Testis (tissue), 5 donors: ENCODE measurements at places on chromosomes 3 and 15.

GRCh38 chr3:103169289-103169688, 734.5 kb downstream of the ZPLD1 start:
- DNase-seq: no peak

- no peak for DNase-seq
Observed at GRCh38 chr3:30984855-30985749, 90.6 kb upstream of the GADL1 start.

- DNase-seq: no peak
Observed at GRCh38 chr15:69755551-69756310, 303.1 kb downstream of the RPLP1 start.

- peak; percentile 97 for DNase-seq
Observed at GRCh38 chr3:122793568-122794416, at the start of gene HSPBAP1. HSPBAP1 (minus strand) TSS chr3:122793831; CDS start chr3:122793680, 151 bp downstream.

DNA sequence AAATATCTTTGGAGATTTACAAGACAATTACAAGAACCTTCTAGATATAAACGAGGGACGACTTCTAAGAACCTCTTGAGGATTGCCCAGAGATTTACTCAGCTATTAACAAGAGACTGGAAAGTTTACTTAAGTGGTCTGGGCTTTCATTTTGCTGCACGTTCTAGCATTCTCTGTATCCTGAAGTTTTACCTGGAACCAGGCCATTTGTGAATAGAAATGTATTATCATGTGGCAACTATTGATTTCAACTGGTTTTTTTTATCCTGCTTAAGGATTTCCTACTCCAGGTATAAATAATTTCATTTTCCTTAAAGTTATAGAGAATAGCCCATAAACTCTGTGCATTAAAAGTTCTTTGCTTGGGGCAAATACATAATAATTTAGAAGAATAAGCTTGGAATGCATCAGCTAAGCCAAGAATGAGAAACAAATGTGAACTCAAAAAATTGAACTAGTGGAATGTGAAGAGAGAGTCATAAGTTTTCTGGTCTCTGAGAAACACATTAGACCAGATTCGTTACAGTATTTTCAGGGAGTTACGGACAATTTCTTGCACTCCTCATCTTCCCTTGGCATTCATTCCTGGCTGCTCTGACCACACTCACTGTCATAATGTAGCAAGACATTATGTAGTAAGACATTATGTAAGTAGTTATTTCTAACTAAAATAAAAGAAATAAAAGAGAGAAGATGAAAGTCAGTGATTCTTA, 1.3 kb downstream of the AQP9 start:
- DNase-seq: no peak

DNA sequence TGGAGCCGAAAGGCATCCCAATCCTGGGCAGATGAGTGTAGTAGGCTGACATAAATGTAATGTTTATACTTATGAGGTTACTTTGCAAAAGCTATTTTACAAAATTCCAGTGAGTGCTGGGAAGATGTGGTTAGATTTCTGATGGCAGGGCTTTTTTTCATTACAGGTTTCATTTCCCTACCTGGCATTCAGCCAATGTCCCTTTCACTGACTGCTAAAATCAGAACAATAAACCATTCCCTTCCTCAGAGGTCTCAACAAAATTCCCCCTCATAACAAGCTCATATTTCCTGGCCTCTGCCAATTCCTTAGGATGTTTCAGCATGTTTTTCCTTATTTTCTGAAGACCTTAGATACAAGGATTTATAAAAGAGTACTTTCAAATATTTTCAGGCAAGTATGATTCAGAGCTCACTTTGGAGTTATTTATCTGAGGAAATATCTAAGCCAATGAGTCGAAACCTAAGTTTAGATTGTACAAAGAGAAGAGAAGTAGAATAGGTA, 40.9 kb upstream of the CCDC80 start:
- DNase-seq: no peak

DNA sequence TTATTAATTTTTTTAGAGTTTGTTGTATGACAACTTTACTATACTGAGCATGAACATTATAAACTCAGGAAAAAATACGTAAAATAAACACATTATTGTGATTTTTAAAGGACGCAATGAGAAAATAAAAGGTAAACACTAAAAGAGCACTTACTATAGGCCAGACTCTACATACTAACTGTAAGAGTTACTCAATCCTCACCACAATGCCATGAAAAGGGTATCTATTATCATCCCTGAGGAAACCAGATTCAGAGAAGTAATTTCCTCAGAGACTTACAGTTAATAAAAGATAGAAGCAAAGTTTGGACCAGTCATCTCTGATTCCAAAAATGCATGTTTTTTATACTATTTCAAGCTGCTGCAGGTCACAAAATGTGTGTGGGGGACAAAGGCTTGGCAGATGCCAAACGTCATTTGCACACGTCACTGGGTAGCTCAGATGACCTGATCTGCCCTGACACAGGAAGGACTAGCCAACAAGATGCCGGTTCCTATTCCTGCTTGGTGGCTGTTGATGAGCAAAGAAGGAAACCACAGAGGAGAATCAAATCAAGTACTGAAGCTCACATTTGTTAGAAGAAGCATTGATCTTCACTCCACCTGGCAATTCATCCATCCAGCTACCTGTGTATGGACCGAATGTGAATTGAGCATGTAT, 42.3 kb downstream of the KLHL6 start:
- no peak for DNase-seq

DNA sequence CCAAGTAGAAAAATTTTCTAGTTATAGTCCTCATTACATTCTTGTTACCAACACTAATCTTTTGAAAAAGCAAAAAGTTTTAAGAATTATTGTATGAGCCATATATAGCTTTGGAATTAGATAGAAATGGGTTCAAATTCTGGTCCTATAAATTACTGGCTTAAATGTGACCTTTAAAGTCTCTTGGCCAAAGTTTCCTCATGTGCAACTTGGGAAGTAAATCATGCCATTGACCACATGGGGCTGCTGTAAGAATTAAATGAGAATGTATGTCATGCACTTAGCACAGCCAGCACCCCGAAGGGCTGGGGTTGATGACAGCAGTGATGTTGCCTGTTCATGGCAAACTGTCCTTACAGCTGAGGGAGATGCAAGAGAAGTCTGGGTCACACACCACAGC, 108.3 kb downstream of the TOP2B start:
- no peak for DNase-seq

DNA sequence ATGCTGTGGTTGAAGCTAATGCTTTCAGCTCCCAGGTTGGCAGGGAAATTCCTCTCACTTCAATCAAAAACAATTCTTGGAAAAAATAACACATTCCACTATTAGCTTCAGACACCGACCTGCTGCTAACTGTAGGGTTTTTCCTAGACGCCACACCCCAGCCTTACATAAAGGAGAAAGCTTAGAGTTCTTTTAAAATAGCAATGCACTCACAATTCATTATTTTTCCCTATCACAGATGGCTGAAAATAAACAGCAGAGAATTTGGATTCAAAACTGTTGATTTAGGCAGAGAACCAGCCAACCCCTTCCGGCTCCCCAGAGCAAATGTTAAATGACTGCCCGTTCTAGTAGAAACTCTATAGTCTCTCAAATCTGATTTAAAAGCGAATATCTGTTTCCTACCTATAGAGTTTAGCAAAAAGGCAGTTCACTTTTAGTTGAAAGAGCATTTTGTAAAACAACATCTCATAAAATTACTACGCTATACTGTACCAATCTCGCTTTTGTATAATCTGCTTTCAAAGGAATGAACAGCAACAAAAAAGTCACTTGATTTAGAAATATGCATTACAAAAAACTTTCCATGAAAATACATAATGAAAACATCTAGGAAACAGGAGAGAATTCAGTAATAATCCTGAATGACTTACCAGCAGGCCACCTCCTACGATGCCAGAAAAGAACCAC, 586 bp downstream of the TM4SF1 start:
- no peak for DNase-seq

DNA sequence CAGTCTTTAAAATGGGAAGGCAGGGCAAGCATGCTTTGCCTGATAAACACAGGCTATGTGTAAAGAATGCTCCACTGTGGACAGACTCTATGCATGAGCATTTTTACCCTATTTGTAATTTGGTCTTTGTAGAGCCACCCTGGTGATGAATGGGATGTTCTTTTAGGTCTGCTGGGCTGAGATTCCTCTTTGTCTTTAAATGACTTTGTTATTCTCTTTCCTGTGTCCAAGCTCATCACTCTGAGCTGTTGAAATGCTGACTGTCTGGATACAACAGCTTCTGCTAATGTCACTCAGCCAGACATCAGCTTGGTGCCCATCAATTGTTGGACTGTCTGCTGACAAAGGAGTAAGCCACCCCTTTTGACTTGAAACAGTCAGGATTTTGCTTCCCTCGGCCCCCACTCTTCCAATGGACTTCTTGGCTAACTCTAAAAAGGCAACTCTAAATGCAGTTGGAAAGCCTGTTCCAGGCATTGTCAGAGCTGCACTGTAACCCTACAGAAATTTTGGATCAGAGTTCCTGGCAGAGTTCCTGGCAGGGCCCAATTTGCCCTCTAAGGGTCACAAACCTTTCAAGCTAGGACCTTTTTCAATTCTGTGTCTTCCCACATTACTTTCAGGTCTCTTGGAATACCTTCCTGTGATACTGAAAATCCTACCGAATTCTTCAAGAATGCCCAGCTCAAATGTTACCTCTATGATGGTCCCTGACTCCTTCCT, 40.5 kb upstream of the EIF1B start:
- no peak for DNase-seq

DNA sequence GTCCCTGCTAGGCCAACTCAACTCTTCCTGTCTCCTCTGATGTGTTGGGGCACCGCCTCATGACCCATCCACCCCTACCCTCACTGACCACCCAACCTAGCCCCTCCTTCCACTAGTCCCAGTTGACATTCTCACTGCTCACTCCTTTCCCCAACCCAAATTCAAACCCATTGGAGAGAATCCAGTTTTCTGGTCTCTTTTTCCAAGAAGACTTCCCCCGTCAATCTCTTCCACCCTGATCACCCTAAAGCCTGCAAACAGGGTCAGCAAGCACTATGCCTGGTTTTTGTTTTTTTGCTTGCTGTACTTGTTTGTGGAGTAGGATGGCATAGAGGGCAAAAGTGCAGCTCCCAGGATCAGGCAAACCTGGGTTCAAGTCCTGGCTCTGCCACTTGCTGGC, 176.6 kb upstream of the PPP2R3A start:
- no peak for DNase-seq

GRCh38 chr3:159609625-159610024, 379.0 kb upstream of the IL12A start:
- DNase-seq: no peak

- no peak for DNase-seq
Observed at GRCh38 chr3:29576181-29576580, 295.3 kb downstream of the RBMS3 start.

DNA sequence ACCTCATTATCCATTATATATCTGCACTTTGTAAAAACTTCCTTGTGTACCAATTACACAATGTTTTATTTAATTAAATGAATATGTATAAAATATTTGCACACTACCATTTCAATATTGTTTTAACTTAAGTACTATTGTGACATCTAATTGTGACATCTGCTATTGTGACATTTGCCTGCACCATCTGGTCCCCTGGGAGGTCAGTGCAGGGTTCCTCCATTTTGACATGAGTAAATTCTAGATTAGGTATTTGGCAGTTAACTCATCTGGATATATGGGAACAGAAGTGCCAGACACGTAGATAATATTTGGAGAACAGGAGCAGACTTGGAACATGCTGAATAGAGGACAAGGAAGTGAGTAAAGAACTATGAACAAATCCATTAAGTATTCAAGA, 332.1 kb downstream of the VGLL3 start:
- no peak for DNase-seq

- no peak for DNase-seq
Observed at GRCh38 chr15:66601521-66601920, 35.7 kb upstream of the LCTL start.

GRCh38 chr3:69547461-69547880, 161.6 kb upstream of the FRMD4B start:
- DNase-seq: no peak

DNA sequence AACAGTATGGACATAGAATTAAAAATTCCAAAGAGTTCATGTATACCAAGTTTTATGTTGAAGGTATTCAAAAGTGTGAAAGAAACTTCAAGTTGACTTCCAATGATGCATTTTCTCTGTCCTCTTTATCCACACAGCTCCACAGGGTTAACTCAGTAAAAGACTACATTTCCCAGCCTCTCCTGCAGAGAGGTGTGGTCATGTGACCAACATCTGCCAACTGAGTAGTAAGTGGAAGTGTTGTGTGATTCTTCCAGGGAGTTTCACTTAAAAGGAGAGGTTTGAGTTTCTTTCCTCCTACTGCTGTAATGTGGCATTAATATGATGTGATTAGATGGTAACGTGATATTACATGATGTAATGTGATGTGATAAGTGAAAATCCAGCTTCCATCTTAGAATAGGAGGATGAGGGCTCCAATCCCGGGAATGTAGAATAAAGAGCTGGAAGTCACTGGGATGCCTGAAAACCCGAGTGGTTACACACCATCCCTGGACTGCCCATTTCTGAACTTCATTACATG, 280.6 kb downstream of the ARRDC4 start:
- no peak for DNase-seq

GRCh38 chr15:40307421-40308211, at the start of gene PLCB2:
PLCB2 (minus strand) TSS chr15:40307935; CDS start chr15:40307672, 263 bp downstream.
- DNase-seq: peak; percentile 22

GRCh38 chr3:157408499-157409149, 28.0 kb upstream of the PTX3 start:
- no peak for DNase-seq

GRCh38 chr15:36527235-36528162, 51.9 kb upstream of the CDIN1 start:
- DNase-seq: no peak
